ENCODE measurements at places on chromosomes 12 and 14.

GRCh38 chr14:89432226-89432625, 15.2 kb upstream of the FOXN3 start:
- peak; percentile 17 for ATAC-seq

- no peak for ATAC-seq
Measured at GRCh38 chr12:61998791-61999190, 261.4 kb upstream of the USP15 start.

DNA sequence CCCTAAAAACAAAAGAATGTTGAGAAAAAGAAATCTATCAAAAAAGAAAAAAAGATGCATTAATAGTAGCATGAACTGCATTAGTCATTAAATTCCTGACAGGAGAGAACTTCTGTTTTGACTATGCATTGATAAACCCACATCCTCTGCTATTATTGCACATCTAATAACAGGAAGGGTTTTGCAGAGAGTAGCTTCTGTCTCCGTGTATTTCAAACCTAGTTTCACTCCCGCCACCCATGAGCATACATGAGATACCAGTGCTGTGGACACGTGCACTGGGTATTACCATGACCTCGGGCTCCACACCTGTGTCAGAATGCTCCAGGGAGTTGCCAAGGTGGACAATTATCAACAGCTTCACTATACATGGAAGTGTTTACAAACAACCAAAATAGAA, 449.1 kb upstream of the SOX5 start:
- ATAC-seq, result peak; percentile 11

DNA sequence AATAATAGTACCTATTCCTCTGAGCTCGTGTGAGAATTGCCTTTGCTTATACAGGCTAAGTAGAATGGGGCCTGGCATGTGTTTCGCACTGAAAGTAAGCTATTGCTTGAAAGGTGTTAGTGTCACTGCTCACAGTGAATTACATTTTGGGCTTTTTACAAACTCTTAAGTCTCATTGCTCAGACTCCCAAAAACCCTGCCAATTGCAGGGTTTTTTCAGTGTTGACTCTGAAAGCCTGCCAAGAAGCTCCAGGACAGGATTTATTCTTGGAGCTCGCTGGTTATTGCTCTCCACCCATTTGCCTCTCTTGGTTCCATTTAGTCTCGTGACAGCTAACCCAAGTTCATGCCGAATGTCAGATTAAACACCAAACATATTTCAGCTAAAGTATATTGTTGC, 39.8 kb downstream of the NOPCHAP1 start:
- ATAC-seq, result no peak

- no peak for ATAC-seq
Measured at GRCh38 chr14:69048456-69048855, 69.4 kb upstream of the ACTN1 start.

GRCh38 chr14:70004791-70005190, 125.6 kb downstream of the SMOC1 start:
- no peak for ATAC-seq

- ATAC-seq, result peak; percentile 25
Measured at GRCh38 chr14:22966783-22967269, 9.9 kb upstream of the HAUS4 start.

- ATAC-seq, result no peak
Measured at GRCh38 chr14:33794791-33795305, 156.0 kb downstream of the EGLN3 start.

DNA sequence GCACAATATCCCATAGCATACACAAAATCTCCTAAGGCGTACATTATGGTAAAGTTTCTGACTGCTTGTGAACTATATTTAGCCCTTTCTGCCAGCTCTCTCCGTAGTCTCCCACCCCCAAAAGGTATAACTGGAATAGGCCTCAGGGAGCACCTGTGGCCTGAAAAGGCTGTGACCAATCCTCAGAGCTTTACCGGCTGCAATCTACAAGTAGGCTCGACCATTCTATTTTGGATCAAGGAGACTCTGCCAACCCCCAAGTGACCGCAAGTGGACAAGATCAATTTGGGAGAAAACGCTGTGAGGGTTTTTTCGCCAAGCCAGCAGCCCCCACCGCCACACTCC, 1.2 kb downstream of the PPTC7 start:
- ATAC-seq, result no peak

DNA sequence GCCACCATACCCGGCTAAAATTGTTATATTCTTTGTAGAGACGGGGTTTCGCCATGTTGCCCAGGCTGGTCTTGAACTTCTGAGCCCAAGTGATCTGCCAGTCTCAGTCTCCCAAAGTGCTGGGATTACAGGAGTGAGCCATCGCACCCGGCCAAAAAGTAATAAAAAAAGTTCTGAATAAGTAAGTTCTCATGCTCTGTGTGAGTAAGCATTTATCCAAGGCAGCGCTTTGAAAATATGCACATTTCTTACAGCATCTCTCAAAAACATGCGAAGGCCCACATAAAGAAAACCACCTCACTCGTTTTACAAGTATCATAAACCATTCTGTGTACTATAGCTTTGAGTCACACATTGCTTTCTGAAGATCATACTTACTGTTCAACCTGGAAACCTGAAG, 8.6 kb downstream of the GIT2 start:
- no peak for ATAC-seq
